ENCODE measurements at places on chromosomes 13 and 19.

DNA sequence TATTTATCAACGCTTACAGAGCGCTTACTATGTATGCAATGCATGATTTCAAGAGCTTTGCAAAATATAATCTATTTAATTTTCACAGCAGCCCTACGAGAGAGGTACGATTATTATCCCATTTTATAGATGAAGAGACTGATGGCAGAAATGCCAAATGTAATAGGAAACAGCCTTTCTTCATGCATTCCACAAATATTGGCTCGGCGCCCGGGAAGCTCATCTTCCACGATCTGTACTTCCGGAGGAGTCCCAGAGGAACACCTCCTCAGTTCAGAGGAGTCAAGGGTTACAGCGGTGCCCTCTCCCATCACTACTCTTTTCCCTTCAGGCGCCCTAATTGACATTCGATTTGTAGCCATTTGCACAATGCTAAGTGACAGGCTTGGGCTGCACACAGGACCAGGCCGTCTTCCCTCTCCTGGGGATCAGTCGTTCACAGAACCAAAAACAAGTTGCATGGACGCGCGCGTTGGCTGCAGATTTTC, 1.1 kb upstream of the ARHGAP35 start:
- DNase-seq = peak; percentile 97

DNA sequence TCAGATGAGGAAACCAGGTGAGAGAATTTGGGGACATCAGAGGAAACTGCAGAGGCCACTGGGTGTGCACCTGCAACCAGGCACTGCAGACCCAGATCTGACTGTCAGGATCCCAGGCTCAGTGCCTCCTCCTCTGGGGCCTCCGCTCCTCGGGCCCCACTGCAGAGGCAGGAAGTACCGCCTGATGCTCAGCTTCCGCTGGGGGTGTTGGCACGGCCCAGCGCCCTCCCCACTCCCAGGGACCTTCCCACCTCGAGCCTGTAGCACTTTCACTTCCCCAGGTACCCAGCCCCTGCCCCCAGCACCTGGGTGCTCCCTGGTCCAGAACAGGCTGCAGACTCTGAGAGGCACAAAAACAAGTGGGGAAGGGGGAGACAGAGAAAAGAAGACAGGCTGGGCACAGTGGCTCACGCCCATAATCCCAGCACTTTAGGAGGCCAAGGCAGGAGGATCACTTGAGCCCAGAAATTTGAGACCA, 1.4 kb upstream of the CD37 start:
- no peak for DNase-seq

DNA sequence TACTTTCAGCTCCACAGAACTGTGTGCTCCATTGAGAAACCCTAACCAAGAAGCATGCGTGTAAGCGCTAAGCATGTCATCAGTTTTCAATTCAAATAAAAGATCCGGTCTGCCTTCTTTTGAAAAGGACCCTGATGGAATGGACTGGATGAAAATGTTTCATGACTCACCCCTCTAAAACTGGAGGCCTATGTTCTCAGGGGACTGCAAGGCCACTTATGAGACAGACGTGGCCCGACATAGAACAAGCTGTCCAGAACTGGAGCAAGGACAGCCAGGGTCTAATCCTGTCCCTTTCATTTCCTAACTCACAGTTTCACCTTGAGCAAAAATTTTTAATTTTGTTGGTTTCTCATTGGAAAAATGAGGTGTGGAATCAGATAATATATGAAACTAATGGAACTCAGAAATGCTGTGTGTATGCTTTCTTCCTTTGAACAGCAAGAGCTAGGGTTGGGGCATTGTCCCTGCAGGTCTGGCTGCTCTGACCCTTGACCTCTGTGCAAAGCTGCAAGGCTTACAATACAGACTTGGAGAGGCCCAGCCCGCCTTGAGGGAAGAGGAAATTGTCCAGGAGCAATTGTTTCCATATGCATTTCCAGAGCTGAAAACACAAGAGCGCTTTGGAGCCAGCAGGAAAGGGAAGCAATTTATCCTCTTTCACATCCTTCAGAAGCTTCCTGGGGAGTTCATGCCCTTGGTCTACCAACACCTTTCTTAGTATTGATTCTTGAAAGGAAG, 553.4 kb upstream of the KLF12 start:
- no peak for DNase-seq

DNA sequence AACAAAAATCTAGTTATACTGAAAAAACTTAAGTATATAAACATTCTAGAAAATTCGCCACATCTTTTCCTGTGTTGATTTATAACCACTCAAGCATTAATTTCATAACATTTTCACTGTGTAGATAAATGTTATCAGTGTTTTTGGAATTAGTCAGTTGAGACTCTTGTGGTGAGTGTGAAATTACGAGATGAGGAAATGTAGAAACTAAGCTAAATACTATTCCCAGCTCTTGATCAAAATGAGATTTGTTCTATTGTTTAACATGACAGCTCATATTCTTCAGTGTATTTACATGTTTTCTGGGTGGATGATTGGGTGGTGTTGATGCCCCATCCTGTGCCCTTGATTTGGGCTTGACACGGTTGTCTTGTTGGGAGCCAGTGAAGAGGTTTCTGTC, 406.8 kb downstream of the DACH1 start:
- no peak for DNase-seq

GRCh38 chr19:30363073-30363472, 9.1 kb upstream of the ZNF536 start:
- no peak for DNase-seq

Data from SK-N-MC (cell line).